ENCODE measurements at places on chromosomes 11 and 22.

GRCh38 chr11:103806130-103806895 lies 230.1 kb upstream of the DDI1 start:
- DNase-seq: peak; percentile 60

DNA sequence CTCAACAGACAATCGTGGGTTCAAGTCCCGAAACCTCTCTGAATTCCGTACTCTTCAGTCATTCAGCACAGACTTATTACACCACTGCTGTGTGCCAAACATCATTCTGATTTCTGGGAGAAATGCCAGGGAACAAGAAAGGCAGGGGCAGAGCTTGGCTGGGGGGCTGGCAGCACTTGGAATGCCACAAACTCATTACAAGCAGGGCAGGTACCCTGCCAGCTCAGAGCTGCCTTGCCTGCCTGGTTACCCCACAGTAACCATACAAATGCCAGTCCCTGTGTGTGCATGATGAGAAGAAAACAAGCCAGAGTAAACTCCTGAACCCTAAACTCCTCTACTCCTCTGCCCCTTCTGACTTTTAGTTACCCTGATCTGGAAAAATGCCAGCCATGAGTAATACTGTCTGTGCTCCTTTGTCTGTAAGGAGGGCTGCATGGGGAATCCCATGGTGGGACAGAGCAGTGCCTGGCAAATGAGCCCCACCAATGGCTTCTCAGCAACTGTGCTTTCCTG lies 6.9 kb upstream of the RAD9A start:
- DNase-seq: peak; percentile 57

- DNase-seq: no peak
Measured at GRCh38 chr11:81744336-81745116, 989.1 kb downstream of the FAM181B start.

GRCh38 chr11:44351006-44351660 lies 41.2 kb upstream of the ALX4 start:
- DNase-seq: no peak
